Cardiac atrium fibroblast (primary cell): ENCODE measurements at places on chromosomes 1 and 21. TPM values are rescaled to one million over a fixed set of nuclear protein-coding genes. Genes with fewer than 3 reads are reported as not detected.

The IGSF9 gene
- total RNA-seq = 0.16 TPM in 1 of 2 replicates, not detected in the other

The TBX15 gene
- 2.5 and 4.9 TPM in 2 replicates for total RNA-seq

The KRTAP20-1 gene
- not detected in 2 replicates for total RNA-seq

The ADCY10 gene
- total RNA-seq = under 0.01 TPM in 1 of 2 replicates, not detected in the other

The CCDC17 gene
- 0.32 and 0.54 TPM in 2 replicates for total RNA-seq

The DAB1 gene
- 0.36 TPM in 1 of 2 replicates, not detected in the other for total RNA-seq

The RFX5 gene
- 16.8 and 24.1 TPM in 2 replicates for total RNA-seq

The PLA2G2D gene
- not detected in 2 replicates for total RNA-seq

The ADAMTS5 gene
- total RNA-seq = 1.1 and 2.1 TPM in 2 replicates

The C1orf116 gene
- total RNA-seq = not detected in 2 replicates

The CSF3R gene
- under 0.01 TPM in 1 of 2 replicates, not detected in the other for total RNA-seq

The SPRR1B gene
- not detected in 2 replicates for total RNA-seq

The C1QB gene
- not detected in 2 replicates for total RNA-seq

The LMX1A gene
- total RNA-seq = not detected in 2 replicates

The CACNA1E gene
- total RNA-seq = not detected in 2 replicates

The C4BPA gene
- total RNA-seq = under 0.01 TPM in 1 of 2 replicates, not detected in the other

The HIVEP3 gene
- 2.2 and 3.4 TPM in 2 replicates for total RNA-seq

The S100A10 gene
- total RNA-seq = 247 and 259 TPM in 2 replicates

The MROH7 gene
- total RNA-seq = 0.54 TPM in 1 of 2 replicates, not detected in the other

The PTAFR gene
- total RNA-seq = 0.32 TPM in 1 of 2 replicates, not detected in the other

The ECE1 gene
- 153 and 204 TPM in 2 replicates for total RNA-seq

The SNRNP40 gene
- 58.1 and 66.7 TPM in 2 replicates for total RNA-seq

The PPM1J gene
- 0.81 and 0.90 TPM in 2 replicates for total RNA-seq

The PSMB4 gene
- 220 and 293 TPM in 2 replicates for total RNA-seq

The MROH9 gene
- not detected in 2 replicates for total RNA-seq

The DMBX1 gene
- not detected in 2 replicates for total RNA-seq

The F3 gene
- total RNA-seq = 6.7 and 18.6 TPM in 2 replicates

The CHIA gene
- total RNA-seq = not detected in 2 replicates

The LRRIQ3 gene
- 0.97 and 9.2 TPM in 2 replicates for total RNA-seq

The MYOG gene
- total RNA-seq = not detected in 2 replicates

The OR2L3 gene
- not detected in 2 replicates for total RNA-seq

The OR2T2 gene
- total RNA-seq = not detected in 2 replicates

The S100A3 gene
- total RNA-seq = 7.5 and 9.0 TPM in 2 replicates

The MAN1C1 gene
- total RNA-seq = 1.5 and 3.2 TPM in 2 replicates

The TARDBP gene
- 12.5 and 31.4 TPM in 2 replicates for total RNA-seq

The TACSTD2 gene
- under 0.01 TPM in 1 of 2 replicates, not detected in the other for total RNA-seq

The CLDN17 gene
- not detected in 2 replicates for total RNA-seq

The OR10J1 gene
- total RNA-seq = not detected in 2 replicates

The BMP8A gene
- 0.49 and 0.90 TPM in 2 replicates for total RNA-seq

The SH2D5 gene
- 0.54 and 1.3 TPM in 2 replicates for total RNA-seq

The POLR3GL gene
- total RNA-seq = 10.1 and 12.5 TPM in 2 replicates

The OR11L1 gene
- total RNA-seq = not detected in 2 replicates

The INSRR gene
- total RNA-seq = not detected in 2 replicates

The IL10 gene
- total RNA-seq = not detected in 2 replicates

The RBP7 gene
- 5.1 TPM in 1 of 2 replicates, not detected in the other for total RNA-seq

The RIMKLA gene
- not detected in 2 replicates for total RNA-seq

The LRRC38 gene
- not detected in 2 replicates for total RNA-seq

The LCE3D gene
- not detected in 2 replicates for total RNA-seq

The ANXA9 gene
- not detected in 2 replicates for total RNA-seq

The NUDT17 gene
- 1.3 and 1.6 TPM in 2 replicates for total RNA-seq

The TIE1 gene
- 3.8 and 11.7 TPM in 2 replicates for total RNA-seq

The GRIK1 gene
- not detected in 2 replicates for total RNA-seq
